Activated B cell treated with CpG ODN at 0.5 μM for 24 hours (primary cell): ENCODE measurements at places on chromosomes 7 and 10.

DNA sequence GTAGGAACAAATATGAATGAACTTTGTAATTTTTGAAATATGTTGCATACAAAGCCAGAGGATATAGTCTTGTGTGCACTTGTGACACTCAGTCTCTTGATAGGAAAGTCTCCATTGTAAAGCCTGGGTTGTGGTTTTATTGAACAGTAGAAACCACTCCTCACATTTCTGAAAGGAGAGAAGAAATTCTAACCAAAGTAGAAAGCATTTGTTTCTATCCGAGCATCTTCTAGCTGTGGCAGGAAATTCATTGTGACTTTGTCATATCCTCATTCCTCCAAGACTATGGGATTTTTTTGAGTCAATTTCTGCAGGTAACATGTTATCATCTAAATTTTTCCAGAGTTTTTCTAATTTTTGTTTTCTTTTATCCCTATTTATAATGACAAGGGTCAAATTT, 55.5 kb upstream of the NCF1 start:
- DNase-seq, result no peak

DNA sequence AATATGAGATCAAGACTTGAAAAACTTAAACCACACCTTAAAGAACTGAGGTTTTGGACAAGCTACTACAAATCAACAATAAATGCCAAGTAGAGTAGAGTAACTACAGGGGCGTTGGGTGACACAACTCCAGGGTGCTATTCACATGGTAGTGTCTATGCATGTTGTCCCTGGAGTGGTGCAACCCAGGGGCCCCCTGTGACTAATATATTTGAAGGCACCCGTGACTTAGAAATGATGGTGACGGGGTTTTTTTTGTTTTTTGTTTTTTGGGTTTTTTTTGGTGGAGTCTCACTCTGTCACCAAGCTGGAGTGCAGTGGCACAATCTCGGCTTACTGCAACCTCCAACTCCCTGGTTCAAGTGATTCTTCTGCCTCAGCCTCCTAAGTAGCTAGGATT, 106.9 kb downstream of the FAM107B start:
- no peak for DNase-seq

GRCh38 chr7:45884136-45884535, 4.2 kb upstream of the IGFBP1 start:
- DNase-seq, result no peak

DNA sequence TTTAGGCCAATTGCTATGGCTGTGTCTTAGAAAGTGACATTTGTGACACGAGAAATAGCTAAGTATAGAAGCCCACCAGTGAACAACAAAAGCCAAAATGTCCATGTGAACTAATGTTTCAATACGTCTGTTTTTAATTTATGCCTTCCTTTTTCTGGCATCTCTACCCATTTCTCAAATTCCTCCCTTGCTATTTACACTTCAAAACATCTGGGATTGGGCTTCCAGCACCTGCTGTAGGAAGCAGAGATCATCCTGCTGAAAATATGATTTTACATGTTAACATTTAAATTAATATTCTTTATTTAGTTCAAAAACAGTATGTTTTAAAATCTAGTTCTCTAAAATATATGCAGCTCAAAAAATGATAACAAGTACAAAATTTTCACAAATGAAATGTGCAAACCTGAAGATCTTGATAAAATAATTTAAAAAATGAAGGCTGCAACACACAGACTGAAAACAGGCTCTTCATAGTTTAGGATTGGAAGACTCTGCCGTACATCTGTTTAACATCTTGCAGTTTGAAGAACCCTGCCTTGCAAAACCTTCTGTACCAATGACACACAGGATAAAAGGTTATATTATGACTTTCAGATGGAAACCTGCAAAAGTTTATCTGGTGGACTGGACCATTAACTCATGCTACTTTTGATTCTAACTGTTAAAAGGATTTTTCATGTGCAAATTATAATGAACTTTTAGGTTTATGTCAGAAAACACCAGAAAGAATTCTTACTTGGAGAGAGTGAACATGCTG, 408.4 kb downstream of the SUGCT start:
- DNase-seq, result no peak

- DNase-seq, result no peak
These were observed 142.7 kb downstream of the CTNNA3 start for GRCh38 chr10:67553254-67553653.

GRCh38 chr7:23020742-23021401, 6.9 kb upstream of the HYCC1 start:
- DNase-seq, result no peak

DNA sequence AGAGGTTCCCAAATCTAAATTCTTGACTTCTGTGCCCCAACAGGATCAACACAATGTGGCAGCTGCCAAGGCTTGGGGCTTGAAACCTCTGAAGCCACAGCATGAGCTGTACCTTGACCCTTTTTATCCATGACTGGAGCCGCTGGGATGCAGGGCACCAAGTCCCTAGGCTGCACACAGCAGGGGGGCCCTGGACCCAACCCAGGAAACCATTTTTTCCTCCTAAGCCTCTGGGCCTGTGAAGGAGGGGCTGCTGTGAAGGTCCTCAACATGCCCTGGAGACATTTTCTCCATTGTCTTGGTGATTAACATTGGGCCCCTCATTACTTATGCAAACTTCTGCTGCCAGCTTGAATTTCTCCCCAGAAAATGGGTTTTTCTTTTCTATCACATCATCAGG, 72.6 kb downstream of the FOXP2 start:
- DNase-seq, result no peak

- no peak for DNase-seq
These were observed 19.3 kb downstream of the MYOF start for GRCh38 chr10:93462881-93463280.

DNA sequence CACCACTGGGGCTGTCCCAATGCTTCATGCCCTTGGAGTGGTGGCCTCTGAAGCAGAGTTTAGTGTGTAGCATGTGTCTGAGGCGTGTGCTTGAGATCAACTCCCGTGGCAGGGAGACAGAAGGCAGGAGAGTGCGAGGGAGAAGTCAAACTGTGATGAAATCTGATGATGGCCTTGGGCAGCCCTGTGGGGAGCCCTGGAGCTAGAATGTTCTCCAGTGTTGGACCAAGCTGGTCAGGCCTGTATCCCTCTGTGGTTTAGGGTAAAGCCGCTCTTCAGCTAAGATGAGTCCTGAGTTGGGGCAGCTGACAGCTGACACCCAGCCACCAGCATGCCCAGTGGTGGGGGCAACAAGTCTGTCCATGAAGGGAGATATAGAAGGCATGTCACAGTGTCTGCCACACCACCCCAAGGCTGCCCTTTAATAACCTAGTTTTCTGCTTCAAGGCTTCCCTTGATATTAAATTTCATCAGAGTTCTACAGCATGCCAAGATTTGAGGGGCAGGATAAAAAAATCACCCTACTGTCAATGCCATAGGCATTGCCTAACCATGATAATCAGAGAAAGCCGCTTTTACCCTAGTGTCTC, 170.5 kb upstream of the SVIL start:
- no peak for DNase-seq

- DNase-seq, result no peak
These were observed 35.4 kb upstream of the CDK14 start for GRCh38 chr7:90560730-90561129.

DNA sequence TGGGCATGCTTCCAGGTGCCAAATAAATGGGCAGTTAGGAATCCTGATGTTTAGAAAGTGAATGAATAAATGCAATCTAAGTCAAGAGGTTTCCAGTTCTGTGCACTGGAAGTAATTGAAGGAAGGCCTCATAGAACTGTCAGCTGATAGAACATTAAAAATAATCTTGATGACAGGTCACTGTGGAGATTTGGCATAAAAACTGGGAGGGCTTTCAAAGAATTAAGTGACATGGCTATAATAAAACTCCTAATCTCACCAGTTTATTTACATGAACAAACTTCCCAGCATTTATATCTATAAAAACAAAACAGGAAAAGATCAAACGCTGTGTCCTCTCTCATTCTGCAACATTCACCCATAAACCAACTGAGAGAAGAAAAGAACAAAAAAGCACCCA, 170.5 kb downstream of the SLIT1 start:
- no peak for DNase-seq

GRCh38 chr10:123135415-123136141, at the start of gene HMX3:
TSS of gene HMX3 (plus strand) at chr10:123135970. CDS start at chr10:123136051, 81 bp downstream.
- DNase-seq, result peak; percentile 45

GRCh38 chr7:28773423-28774145, 184.5 kb downstream of the TRIL start:
- DNase-seq, result no peak

- no peak for DNase-seq
These were observed 3.4 kb upstream of the CLDN15 start for GRCh38 chr7:101241015-101241363.

- no peak for DNase-seq
These were observed 39.3 kb downstream of the SPDYE5 start for GRCh38 chr7:75531359-75531821.

- DNase-seq, result no peak
These were observed 2.0 kb downstream of the EN2 start for GRCh38 chr7:155459700-155460461.

DNA sequence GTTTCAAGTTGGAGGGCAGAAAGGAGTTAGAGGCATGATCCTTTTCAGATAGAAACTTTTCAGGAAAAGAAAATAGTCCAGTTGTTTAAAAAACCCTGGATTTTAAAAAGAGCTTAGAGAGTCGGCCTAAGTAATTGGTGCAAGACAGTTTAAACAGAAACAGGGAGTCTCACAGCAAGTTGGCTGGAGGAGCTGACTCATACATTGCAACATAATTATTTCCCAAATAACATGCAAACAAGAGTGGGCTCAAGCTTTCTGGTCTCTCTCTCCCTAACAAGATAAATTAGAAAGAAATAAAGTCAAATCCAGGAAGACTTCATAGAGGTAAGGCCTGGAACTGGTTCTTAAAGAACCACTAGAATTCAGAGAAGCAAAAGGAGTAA, 100.3 kb upstream of the AGBL3 start:
- DNase-seq, result no peak

DNA sequence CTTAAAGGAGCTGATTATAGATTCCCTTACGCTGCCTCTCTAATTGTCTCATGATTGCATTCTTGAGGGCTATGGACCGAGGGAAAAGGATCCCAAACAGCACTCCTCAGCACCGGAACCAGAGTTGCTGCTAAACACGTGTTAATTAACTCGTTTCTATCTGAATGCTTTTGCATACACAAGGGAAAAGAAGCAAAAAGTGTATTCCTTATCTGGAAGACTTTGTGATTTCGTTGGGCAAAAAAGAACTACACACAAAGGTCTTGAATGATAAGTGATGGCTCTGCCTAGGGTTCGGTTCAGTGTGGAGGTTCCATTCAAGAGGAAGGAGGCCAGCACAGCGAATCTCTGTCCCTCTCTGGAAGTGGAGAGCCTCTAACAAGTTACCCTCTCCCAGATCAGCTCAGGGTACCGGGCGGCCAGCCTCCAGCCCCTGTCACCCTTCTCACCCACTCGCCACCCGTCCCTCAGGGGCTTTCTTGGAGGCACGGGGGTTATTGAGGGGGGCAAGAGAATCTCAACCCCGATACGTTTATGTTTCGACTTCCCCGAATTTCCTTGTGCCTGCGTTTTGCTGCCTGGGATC, 515 bp upstream of the SLC4A2 start:
- no peak for DNase-seq

DNA sequence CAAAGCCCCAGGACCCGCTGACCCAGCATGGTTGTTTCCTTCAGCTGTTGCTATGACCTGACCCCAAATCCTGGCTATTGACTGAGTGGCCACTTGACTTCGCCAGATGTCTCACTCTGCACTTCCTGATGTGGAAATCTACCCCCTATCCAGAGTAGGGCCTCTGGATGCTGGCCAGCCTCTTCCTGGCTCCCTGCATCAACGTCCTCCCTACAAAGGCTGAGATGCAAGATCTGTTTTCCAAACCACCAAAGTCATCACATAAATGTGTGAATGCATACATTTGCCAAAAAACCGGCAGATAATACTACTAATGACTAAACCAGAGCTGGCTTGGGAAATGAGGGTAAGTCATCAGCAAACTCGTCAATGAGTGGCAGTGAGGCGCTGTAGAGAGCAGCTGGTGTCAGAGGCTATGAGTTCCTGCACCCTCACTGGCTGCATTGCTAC, 70.4 kb downstream of the PYROXD2 start:
- DNase-seq, result no peak

DNA sequence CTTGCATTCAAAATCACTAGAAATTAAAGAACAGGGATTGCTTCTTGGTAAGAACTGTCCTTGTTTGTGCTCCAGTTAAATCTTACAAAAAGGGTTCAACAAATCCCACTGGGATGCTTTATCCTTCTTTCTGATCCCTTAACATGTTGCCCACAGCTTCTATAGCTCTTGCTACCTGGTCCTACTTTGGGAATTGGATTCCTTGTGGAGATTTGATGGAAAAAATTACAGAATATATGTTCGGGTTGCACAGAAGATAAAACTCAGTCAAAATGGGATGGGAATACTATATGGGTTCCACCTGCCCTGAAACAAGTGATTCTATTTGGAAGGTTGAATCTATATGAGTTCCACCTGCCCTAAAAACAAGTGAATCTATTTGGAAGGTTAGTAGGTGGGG, at the start of gene OR2A25:
Gene OR2A25 (plus strand): TSS at position 301 of the 400 bp plus-strand sequence. CDS start 4,409 bp downstream, outside the sequence.
- no peak for DNase-seq

DNA sequence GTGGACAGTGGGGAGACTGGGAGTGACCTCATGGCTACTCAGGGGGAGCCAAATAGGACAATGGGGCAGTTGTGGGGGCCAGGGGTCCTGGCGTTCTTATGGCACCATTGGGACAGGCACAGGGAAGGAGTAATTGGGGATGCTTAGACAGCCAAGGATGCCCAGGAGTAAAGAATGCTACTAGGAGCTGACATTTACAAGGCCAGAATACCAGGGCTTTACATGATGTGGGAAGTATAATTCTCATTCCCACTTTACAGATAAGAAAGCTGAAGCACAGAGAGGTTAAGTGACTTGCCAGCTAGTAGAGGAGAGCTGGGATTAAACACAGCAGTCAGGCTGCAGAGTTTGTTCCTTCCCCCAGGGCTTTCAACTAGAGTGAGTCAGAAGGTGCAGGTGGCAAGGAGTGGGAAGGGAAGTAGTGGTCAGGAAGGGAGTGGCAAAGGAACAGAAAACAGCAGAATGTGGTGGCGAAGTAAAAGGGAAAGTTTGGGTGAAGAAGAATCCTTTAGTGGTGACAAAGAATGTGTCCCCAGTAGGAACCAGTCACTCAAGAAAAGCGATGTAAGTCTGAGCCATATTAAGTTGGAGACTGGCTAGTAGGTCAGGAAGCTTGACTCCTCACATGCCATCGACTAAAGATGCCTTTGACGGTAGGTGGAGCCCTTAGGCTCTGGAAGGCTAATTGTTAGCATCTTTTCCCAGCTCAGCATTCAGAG, 32.8 kb downstream of the CPVL start:
- DNase-seq, result no peak

DNA sequence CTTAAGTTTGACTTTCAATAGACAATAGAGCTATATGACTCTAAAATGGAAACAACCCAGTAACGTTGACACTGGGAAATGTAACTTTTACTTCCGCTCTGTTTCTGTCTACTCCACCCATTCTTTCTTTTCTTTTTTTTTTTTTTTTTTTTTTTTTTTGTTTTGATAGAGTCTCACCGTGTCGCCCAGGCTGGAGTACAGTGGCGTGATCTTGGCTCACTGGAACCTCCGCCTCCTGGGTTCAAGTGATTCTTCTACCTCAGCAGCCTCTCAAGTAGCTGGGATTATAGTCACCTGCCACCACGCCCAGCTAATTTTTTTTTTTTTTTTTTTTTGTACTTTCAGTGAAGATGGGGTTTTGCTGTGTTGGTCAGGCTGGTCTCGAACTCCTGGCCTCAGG, 13.9 kb downstream of the PRSS2 start:
- DNase-seq, result no peak

GRCh38 chr10:81909453-81909852, 34.5 kb downstream of the NRG3 start:
- no peak for DNase-seq
